A549 (cell line): ENCODE measurements at places on chromosomes 11 and 22. TPM values are rescaled to one million over a fixed set of nuclear protein-coding genes. Genes with fewer than 3 reads are reported as not detected.
A peak's percentile ranks its signal among the peaks of the same experiment; 100 is the strongest.

- DNase-seq = no peak
These were observed 56.6 kb downstream of the CSNK2A3 start for GRCh38 chr11:11296434-11296833.

DNA sequence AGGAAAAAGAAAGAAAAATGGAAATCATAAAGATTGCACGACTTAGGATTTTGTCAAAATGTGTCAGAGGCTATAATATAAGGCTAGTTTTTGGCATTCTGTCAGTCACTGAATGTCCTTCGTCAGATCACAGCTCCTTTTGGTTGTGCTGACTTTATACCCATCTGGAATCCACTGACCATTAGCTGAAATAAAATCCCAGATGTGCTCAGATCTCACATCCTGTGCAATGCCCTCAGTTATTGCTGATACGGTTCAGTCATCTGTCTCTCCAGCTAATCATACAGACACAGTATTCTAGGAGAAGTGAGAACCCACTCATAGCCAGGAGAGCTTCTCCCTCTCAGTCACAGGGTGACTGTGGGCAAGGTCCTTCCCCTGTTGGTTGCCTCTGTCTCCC, 11.5 kb downstream of the CD44 start:
- DNase-seq = no peak

- DNase-seq = no peak
These were observed at the start of gene HEPACAM for GRCh38 chr11:124935548-124936514. TSS of gene HEPACAM (minus strand) at chr11:124936047. CDS start at chr11:124936006, 41 bp downstream.

DNA sequence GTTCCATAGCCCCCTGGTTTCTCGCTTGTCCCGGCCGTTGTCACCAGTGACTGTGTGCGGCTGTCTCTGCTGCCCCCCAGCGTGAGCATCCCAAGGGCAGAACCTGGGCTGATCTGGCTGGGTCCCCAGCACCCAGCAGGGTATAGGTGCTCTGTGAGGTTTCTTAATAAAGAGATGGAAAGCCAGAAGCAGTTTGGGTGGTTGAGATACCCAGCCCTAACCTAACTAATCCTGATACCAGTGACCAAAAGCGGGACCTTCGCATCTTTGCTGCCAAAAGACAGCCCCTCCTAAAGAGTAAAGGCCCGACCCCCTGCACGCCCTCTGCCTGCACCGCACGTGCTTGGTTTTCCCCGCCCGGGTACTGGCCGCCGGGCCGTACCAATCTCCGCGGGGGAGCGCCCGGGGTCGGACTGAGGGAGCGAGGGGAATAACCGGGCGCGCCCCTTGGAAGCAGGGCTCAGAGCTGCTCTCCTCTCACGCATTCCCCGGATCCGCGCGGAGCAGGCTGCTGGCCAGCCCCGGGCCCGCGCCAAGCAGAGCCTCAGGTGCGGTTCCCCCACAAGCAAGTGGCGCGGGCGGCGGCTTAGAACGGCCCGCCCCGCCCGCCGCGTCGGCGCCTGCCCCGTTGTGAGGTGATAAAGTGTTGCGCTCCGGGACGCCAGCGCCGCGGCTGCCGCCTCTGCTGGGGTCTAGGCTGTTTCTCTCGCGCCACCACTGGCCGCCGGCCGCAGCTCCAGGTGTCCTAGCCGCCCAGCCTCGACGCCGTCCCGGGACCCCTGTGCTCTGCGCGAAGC, at the start of gene DGAT2:
Gene DGAT2 (plus strand): TSS at position 667 of the 797 bp plus-strand sequence. CDS start 214 bp downstream, outside the sequence.
- DNase-seq = peak; percentile 83

DNA sequence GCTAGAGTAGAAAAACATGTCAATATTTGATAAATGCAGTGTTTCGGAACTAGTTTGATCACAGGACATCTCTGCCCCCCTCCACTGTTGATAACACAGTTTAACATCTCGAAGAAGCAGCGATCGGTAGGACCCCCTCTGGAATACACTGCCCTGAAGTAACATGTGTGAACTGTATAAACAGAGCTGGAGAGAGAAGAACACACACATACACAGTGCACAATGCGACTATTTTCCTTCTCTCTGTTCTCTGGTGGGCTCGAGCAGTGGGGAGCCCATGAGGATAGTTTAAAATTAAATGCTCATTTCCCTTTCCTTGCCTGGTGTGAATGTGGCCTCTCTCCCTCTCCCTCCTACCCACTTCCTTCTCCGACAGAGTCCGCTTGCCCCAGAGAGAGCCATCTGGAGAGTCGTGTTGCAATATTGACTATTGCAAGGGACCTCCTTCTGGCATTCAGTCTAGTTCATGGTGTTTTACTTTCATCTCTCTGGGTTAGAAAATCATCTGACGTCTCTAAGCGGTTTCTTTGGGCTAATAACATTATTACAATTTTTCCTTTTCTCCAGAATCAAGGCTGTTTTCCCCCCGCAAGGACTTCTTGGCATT, 51.6 kb upstream of the BARX2 start:
- peak; percentile 14 for DNase-seq

- no peak for DNase-seq
These were observed 551.4 kb downstream of the BUD13 start for GRCh38 chr11:116221351-116221750.

DNA sequence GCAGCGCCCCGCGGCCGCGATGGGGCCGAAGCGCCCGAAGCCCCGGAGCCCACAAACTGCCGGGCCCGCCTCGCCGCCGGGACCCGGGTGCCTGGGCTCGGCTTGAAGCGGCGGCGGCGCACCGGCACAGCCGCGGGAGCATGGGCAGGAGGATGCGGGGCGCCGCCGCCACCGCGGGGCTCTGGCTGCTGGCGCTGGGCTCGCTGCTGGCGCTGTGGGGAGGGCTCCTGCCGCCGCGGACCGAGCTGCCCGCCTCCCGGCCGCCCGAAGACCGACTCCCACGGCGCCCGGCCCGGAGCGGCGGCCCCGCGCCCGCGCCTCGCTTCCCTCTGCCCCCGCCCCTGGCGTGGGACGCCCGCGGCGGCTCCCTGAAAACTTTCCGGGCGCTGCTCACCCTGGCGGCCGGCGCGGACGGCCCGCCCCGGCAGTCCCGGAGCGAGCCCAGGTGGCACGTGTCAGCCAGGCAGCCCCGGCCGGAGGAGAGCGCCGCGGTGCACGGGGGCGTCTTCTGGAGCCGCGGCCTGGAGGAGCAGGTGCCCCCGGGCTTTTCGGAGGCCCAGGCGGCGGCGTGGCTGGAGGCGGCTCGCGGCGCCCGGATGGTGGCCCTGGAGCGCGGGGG, 346 bp downstream of the FJX1 start:
- DNase-seq = peak; percentile 50

- no peak for DNase-seq
These were observed 44.3 kb downstream of the RASSF10 start for GRCh38 chr11:13053255-13053917.

- DNase-seq = peak; percentile 35
These were observed 29.1 kb upstream of the SYT7 start for GRCh38 chr11:61609980-61610366.

DNA sequence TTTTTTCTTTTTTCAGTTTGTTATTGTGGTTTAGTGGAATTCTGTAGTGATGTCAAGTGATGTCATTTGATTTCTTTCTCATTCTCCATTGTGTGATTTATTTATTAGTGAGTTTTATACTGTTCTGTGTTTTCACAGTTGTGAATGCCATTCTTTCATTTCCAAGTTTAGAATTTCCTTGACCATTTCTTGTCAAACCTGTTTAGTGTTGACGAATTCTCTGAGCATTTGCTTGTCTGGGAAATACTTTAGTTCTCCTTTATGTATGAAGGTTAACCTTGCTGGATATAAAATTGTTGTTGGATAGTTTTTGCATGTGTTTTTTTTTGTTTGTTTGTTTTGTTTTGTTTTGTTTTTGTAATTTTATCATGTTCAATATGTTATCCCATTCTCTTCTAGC, 633.6 kb upstream of the FAT3 start:
- DNase-seq = no peak

DNA sequence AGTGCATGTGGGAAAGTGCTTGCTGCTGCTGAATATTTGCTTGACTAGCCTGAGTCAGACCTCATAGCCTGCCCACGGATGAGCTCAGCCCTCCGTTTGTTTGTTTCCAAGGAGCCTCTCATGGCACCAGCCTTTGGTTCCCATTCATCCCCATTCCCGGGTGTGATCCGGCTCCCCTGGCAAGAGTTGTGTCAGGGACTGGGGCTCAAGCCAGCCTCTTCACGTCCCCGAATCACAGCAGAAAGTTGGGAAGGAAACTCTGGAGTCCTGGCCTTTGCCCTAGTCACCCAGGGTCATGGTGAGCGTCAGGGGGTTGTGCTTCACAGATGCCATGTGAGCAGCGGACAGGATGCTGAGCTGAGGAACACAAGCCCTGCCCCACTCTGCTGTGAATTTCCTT, 13.8 kb downstream of the SEC14L3 start:
- DNase-seq = no peak

DNA sequence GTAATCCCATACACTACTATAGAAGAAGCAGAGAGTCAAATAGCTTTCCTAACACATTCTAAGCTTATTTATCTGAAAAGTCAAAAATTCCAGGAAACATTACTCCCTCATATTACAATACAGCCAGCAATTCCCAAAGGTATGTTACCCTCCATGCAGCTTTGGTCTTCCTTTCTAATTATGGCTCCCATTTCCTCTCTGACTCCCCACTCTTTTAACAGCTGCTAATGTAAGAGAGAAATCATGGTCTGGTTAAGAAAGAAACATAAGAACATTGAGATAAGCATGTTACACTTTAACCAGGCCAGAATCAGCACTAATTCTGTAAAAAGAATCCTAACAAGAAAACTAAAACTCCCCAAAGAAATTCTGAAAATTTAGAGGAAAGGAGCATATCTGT, 6.8 kb downstream of the PPP2R1B start:
- DNase-seq = no peak

DNA sequence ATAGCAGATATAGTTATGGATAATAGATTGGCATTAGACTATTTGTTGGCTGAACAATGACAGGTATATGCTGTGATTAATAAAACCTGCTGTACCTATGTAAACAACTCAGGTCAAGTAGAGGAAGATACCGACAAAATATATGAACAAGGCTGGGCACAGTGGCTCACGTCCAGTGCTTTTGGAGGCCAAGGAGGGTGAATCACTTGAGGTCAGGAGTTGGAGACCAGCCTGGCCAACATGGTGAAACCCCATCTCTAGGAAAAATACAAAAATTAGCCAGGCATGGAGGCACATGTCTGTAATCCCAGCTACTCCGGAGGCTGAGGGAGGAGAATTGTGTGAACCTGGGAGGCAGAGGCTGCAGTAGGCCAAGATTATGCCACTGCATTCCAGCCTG, 14.0 kb upstream of the CHKA start:
- no peak for DNase-seq

DNA sequence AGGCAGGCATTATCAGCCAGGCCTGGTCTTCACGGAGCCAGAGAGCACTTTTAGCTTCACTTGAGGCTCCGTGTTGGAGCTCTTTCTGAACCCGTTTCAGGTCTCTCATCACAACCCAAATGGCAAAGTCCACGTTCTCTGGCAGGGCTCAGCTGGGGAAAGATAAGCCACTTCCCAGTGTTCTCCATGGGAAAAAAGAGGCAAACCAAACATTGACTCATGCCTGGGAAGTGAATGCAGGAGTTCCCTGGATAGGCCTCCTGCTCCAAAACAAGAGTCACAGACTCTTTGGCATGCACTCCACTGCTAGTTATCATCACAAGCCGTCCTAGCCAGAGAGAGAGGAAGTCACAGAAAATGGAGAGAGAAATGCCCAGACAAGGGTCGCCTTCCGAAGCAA, 11.6 kb downstream of the OPCML start:
- peak; percentile 1 for DNase-seq

- DNase-seq = peak; percentile 76
These were observed 29.3 kb downstream of the LMO1 start for GRCh38 chr11:8234425-8234821.

GRCh38 chr11:69013009-69013951, at the start of gene MRGPRF:
TSS of gene MRGPRF (minus strand) at chr11:69013246. CDS start at chr11:69009901, 3,345 bp downstream.
- peak; percentile 40 for DNase-seq

DNA sequence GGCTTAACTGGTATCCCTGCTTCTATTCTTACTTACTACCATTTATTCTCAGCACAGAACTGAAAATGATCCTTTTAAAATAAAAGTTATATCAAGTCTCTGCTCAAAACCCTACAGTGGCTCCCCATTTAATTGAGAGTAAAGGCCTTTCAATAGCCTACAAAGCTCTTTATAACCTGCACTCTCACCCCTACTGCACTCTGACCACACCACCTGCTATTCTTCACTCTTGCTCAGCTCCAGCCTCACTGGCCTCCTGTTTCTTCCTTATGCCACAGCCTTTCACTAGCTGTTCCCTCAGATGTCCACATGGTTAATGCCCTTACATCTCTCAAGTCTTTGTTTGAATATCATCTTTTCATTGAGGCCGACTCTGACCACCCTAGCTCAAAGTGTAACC, 40.9 kb upstream of the PPP2R1B start:
- no peak for DNase-seq

DNA sequence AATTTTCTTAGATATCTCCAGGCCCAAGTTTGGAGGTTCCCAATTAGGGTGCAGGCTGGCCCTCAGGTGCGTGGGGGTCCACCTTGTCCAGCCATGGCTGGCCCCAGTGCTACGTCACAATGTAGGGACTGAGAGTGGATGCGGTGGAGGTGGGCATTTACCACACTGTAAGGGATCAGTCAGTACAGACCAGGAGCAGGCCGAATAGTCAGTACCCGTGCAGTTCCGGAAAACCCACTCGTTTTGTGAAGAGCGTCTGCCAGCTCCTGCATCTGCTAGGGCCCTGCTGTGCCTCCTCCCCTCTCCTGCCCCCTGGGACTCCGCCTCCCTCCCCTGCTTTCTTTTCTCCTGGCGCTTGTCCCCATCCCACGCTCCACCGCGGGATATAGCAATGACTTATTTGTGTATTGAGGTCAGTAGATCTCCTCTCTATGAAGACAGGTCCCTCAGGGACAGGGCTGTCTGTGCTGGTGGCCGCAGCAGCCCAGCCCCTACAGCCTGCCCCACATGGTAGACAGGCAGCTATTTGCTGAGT, 50.4 kb upstream of the SEPTIN5 start:
- DNase-seq = no peak

DNA sequence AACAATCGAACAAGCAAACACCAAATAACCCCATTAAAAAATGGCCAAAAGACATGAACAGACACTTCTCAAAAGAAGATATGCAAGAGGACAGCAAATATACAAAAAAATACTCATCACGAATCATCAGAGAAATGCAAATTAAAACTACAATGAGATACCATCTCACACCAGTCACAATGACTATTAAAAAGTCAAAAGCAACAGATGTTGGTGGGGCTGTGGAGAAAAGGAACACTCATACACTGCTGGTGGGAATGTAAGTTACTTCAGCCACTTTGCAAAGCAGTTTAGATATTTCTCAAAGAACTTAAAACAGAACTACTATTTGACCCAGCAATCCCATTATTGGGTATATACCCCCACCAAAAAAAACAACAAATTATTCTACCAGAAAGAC, 51.3 kb upstream of the FLI1 start:
- no peak for DNase-seq

- DNase-seq = no peak
These were observed 16.9 kb downstream of the CLMP start for GRCh38 chr11:123178186-123178585.

The ISX gene
- not detected in 3 replicates for polyA plus RNA-seq

The FIBIN gene
- not detected in 3 replicates for polyA plus RNA-seq

The TPBGL gene
- polyA plus RNA-seq = 0.05 to 0.12 TPM (median 0.09 TPM) in 3 replicates

The NXPE4 gene
- polyA plus RNA-seq = not detected in 3 replicates

The OR2AG2 gene
- polyA plus RNA-seq = 0.03 to 0.05 TPM in 2 of 3 replicates, not detected in the other

The MYO7A gene
- polyA plus RNA-seq = 1.4 to 2.7 TPM (median 2.1 TPM) in 3 replicates
